ENCODE measurements at places on chromosomes 2 and 18.

- DNase-seq, result no peak
Observed at GRCh38 chr18:61929881-61930640, 37.3 kb upstream of the RNF152 start.

- no peak for DNase-seq
Observed at GRCh38 chr2:208256192-208256782, 1.4 kb upstream of the IDH1 start.

- no peak for DNase-seq
Observed at GRCh38 chr2:37148325-37148724, 8.5 kb downstream of the EIF2AK2 start.

- no peak for DNase-seq
Observed at GRCh38 chr18:56377231-56377630, 261.2 kb downstream of the TXNL1 start.

- DNase-seq, result no peak
Observed at GRCh38 chr2:19369341-19369955, 11.0 kb upstream of the OSR1 start.

GRCh38 chr2:231554748-231555545 is 24.7 kb upstream of the NMUR1 start:
- DNase-seq, result peak; percentile 86

GRCh38 chr2:129302561-129303183 is 676.8 kb upstream of the RAB6C start:
- no peak for DNase-seq

DNA sequence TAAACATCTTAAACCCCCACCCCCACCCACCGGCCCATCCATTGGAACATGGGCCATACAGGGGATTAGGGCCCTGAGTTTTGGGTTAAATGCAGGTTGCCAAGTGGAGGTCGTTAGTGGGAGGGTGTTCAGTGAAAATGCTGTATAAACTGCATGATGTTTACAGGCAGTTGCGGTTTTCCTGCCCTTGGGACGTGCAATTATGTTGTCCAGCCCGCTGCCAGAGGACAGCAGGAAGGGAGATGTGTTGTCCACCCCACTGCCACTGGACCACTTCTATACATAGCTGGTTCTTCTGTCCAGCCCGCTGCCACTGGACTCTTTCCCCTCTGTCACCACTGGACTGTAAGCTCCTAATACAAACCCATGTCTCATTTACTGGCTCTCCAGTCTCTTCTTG is 2.7 kb upstream of the LAPTM4A start:
- DNase-seq, result no peak

- no peak for DNase-seq
Observed at GRCh38 chr2:95328358-95329125, 31.4 kb downstream of the KCNIP3 start.

- DNase-seq, result no peak
Observed at GRCh38 chr18:36665952-36666351, 162.8 kb downstream of the TPGS2 start.

DNA sequence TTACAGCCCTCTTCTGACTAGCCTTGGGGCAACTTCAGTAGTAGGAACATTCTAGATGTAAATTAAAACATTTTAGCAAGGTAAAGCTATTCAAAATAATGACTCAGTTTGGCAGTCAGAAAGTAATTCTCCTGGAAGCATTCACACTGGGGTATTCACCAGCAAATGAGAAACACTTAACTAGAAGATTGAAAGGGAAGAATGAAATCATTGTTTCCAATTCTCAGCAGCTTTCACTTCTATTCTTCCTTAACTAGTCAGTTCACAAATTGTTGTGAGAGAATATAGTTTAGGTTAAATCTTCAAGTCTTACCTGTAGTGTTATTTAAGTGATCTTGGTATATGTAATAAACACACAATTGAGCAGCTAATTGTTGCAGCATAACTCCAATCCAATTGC is 1135.6 kb upstream of the FAM98A start:
- no peak for DNase-seq

GRCh38 chr2:112626604-112627059 is 19.1 kb upstream of the SLC20A1 start:
- DNase-seq, result peak; percentile 59

DNA sequence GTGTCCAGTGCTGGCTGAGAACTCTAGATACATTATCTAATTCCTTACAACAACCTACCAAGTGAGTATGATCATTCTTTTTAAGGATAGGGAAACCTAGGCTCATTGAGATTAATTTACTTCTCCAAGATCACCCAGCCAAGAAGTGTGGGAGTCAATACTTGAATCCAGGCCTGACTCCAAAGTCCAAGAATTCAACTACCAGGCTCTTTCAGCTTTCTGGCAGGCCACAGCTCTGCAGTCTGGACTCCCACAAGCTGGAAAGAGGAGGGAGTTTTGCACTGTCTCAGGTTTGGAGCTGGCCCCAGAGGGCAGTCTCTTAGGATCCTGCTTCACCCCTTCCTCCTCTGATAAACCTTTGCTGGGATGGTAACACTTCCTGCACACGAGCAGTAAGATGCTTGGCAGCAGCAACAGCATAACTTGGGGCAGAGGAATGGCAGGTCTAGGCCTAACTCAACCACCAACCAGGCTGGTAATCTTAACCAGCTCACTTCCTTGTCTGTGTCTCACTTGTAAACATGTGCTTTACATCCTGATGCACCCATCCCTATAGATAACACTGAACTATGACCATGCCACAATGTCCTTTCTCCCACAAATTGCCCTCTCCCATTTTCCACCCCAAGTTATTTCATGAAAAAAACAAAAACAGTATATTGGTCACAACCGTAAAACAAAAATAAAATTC is 111.1 kb upstream of the ACAA2 start:
- DNase-seq, result no peak

- DNase-seq, result no peak
Observed at GRCh38 chr2:26637811-26638310, 3.3 kb downstream of the CIB4 start.

- no peak for DNase-seq
Observed at GRCh38 chr2:95573866-95574265, 17.9 kb upstream of the TRIM43 start.

- no peak for DNase-seq
Observed at GRCh38 chr2:160538559-160539355, 45.1 kb upstream of the RBMS1 start.

- no peak for DNase-seq
Observed at GRCh38 chr2:1950474-1950873, 206.2 kb upstream of the PXDN start.

DNA sequence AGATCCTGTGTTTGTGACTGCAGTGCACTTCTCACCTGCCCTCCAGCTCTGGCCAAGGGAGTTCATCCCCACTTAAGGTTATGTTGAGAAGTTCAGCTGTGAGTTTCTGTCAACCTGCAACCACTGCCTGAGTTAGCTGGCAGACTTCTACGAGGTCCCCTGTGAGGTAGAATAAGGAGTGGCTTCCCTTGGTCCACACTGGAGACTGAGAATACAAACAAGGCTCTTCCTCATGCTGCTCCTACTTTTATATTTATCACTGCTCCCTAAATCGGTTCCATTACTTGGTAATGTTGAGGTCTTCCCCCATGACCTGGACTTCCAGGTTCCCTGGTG is 353.2 kb upstream of the CWC22 start:
- no peak for DNase-seq

GRCh38 chr2:58434692-58435091 is 193.6 kb upstream of the FANCL start:
- no peak for DNase-seq

DNA sequence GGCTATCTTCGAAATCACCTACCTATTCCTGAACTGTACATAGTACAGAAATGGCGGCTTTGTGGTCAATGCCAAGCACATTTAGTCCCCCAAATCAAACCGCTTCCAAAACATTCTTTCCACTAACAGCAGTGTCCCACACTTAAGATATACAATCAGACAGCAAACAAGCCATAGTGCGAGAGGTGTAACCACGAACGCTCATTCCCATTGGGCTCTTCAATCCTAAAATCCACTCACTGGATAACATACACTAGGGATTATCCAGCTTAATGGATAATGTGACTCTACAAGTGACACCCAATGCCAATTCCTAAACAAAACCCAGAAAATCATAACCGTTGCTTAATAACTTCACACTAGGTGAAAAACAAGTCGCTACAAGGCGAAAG is 2.0 kb downstream of the XPO1 start:
- no peak for DNase-seq

GRCh38 chr2:205745661-205746419 is 63.5 kb downstream of the NRP2 start:
- DNase-seq, result no peak

DNA sequence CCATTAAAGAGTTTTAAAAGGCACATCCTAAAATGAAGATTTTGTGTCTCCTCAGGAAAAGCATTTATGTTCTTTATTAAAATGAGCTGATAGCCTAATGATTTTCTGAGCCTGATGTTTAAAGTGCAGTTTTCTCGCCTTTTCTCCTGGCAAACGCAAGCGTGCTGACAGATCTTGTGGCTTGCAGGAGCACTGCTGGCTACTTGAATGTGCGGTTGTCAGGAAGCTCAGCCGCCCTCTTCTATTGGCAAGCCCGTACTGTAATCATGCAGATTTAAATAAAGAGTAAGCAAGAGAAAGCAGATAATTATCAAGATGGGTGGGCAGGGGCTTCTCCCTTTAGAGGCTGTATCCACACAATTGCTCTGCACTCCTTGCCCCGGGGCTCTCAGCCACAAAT is 139.5 kb upstream of the SPHKAP start:
- no peak for DNase-seq

GRCh38 chr2:181760521-181760920 is 80.2 kb upstream of the NEUROD1 start:
- no peak for DNase-seq

DNA sequence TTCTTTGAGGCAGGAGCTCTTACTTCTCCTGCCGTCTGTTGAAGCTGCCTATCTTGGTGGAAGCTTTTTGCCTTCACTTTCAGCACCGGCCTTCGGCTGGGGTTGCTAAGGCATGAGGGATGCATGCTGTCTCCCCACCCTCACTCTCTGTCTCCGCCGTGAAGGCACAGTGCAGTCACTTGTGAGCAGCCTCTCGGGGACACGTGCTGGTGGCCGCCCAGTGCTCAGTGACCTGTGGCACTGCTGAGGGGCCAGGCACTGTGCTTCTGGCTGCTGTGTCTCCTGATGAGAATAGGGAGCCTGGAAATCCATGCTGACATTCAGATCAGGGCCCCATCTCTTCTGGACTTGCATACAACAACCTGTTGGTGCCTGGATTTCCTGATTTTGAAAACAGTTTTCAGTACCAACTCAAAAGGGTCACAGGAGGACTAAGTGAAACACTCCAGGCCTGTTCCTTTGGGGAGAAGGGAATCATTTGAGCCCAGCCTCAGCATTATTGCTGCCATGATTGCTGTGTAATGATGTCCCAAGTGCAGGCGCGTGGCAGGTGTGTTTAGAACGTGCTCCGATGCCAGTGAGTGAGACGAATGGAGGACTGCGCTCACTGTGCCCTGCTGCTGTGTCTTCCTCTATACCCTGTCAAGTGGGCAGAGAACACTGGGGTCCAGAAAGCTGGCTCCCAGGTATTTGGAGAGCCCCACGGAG is 218.1 kb downstream of the SEPTIN10 start:
- DNase-seq, result no peak

DNA sequence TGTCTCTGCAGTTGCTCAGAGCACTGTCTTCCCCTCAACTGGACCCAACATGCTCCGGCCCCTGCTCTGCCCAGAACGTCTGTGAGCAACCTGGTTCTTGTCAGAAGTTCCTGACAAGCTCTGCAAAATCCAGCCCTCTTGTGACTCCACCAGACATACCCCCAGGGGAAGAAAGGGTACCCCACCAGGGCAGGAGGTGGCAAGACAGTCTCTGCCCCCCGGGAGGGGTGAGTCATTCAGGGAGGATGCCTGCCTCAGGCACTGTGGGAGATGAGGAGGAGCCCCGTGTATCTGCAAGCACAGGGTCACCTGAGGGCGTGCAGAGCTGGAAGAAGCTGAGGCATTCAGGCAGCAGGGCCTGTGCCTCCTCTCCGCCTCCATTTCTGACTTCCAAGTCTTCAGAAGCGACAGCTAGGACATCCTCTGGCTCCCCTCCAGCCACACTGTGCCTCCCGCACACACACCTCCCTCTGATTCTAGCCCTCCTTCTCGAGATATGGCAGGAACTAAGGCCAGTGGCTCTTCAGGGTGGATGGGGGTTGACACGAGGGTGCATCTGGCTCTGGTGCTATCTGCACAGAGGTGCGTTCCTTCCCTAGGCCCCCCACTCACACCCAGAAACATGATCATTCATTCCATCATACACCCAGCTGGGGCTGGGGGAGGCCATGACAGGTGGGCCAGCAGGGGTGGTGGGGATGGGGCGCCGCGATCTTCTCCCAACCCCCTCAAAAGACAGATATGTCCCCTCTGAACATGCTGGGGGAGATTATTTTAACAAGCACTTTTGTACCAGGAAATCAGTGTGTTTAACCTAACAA is 222.2 kb downstream of the CYP26B1 start:
- no peak for DNase-seq

Data from MV-4-11 (cell line).